ENCODE measurements at places on chromosomes 7 and 10. TPM values are rescaled to one million over a fixed set of nuclear protein-coding genes. Genes with fewer than 3 reads are reported as not detected.

CTBP2 gene
- total RNA-seq, result 0.29 TPM

TMEM168 gene
- total RNA-seq, result 16.1 TPM

GIMAP7 gene
- 42.5 TPM for total RNA-seq

FBXO24 gene
- 2.6 TPM for total RNA-seq

- no peaks in the 10 kb centered on the region for H3K36me3 ChIP-seq
- H3K27me3 ChIP-seq, result peaks cover 3% of the 10 kb centered on the region
- peaks cover 2% of the 10 kb centered on the region for H3K4me1 ChIP-seq
- no peak overlapping the region for H3K27ac ChIP-seq
- peak; percentile 12 for DNase-seq
Observed at GRCh38 chr7:108016841-108017775, 14.1 kb upstream of the LAMB1 start.

DNA sequence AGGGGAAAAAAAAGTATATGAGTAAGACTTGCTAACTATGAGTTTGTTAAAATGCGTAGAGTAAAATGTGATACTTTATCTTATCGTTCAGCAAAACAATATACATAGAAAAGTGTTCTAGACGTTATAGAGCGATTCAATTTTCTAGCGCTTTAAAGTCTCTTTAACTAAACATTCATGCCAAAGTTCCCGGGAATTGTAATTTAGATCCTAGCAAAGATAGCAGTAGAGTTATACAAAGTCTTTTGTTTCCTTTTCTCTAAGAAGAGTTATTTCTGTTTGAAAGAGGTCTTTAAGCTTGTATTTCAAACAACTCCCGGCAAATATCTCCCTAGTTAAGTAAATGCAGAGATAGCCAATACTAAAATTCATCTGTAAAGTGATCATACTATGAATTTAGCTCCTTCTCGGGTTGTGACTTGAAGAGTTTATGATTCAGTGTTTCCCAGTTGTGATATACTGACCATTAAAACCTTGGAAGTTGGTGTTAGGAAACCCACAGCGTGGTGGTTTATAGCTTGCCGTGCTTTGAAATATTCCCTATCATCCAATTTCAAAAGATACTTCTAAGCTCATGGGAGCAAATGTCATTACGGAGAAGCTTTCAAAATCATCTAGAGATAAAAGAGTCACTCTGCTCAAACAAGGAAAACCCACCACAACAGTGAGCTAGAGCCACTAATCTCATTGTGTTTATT is 171.7 kb downstream of the CSTF2T start:
- no peaks in the 10 kb centered on the region for H3K4me1 ChIP-seq
- H3K27me3 ChIP-seq, result peaks cover 1% of the 10 kb centered on the region
- no peak overlapping the region for H3K4me3 ChIP-seq

- H3K27me3 ChIP-seq, result no peaks in the 10 kb centered on the region
- no peak overlapping the region for H3K4me3 ChIP-seq
- no peaks in the 10 kb centered on the region for H3K4me1 ChIP-seq
- H3K36me3 ChIP-seq, result peaks cover 2% of the 10 kb centered on the region
- DNase-seq, result no peak
- H3K27ac ChIP-seq, result no peak overlapping the region
Observed at GRCh38 chr7:27606270-27607209, 56.1 kb downstream of the HIBADH start.

UNCX gene
- total RNA-seq, result not detected

HOXA3 gene
- total RNA-seq, result not detected

ERVW-1 gene
- total RNA-seq, result not detected
